ENCODE measurements at places on chromosomes 2 and 18.

- DNase-seq: no peak
Measured at GRCh38 chr2:8537562-8538155, 144.2 kb upstream of the ID2 start.

DNA sequence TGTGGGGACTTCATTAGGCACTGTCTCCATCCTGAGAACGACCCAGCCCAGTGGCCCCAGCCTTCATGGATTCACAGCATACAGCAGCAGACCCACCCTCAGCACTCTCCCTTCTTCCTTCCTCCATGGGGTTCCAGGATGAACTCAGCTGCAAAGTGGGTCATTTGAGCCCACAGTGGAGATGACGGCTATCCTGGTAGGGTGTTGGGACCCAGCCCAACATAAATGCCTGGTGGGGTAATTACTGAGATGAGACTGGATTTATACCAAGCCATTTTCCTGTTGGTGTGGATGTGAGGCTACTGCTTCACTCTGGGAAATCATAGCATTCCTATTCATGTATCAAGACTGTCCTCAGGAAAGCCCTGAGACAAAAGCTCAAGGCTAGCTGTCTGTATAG, 536.7 kb upstream of the TNP1 start:
- DNase-seq: no peak

GRCh38 chr18:48059455-48060010, 129.1 kb upstream of the SMAD2 start:
- no peak for DNase-seq

DNA sequence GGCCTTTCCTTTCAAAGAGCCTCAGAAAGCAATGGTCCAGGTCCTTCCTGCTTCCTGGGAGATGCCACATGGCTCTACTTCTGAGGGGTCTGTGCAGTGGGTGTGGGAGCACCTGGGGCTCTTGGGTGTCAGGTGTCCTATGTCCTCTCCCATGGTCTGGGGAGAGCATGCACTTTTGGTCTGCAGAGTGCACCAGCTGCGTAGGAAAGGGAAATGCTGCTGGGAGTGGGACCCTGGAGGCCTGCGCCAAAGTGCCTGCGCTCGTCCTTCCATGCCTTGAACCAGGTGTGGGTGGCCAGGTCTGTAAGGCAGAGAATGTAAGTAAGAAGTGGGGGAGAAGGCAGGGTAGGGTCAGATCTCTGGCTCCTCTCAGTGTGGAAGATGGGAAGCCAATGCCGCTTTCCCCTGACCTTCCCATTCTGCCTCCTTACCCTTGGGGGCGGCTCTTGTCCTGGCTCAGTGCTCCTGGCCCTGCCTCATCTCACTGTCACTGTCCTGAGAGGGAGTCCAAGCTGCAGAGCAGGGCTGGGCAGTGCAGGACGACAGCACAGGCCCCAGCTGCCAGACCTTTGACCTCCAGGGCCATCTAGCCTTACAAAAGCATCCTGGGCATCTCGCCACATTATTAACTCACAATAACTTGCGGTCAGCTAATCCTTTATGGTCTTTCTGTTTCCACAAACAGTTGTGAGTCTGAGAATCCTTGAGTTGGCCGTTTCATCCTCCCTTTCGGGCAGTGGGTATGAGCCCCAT, 6.6 kb upstream of the PROM2 start:
- DNase-seq: no peak

- no peak for DNase-seq
Measured at GRCh38 chr2:203400805-203401585, 72.8 kb downstream of the ABI2 start.

GRCh38 chr2:197972061-197972460, 167.7 kb downstream of the PLCL1 start:
- DNase-seq: peak; percentile 74

- DNase-seq: no peak
Measured at GRCh38 chr2:129911363-129912065, 68.0 kb upstream of the RAB6C start.

DNA sequence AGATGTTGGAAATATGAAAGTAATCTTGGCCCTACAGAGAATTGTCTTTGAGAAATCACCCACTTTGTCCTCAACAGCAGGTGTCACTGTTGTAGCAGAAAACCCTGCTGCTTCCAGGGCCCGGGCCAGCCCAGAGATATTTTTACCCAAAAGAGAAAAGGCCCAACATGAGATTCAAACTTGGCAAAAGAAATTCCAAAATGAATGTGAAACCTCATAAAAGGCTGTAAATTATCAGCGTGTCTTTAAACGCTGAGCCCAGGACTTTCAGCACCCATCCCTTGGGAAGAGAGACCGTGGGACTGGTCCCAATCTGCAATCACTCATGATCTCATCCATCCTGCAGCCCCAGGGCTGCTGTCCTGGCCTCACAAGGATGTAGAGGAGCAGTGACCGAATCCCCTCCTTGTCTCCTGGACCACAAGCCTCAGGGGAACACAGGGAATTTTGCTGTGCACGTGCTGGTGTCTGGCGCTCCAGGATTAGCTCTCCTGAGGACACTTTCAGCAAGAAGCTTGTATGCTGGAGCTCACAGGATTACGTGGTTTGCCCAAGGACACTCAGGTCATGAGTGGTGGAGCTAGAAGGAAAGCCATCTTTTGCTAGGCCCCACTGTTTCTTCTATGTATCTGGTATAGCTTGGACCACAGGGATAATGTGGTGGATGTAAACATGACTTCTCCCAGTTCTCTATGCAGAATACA, 202.1 kb downstream of the RNF144A start:
- peak; percentile 23 for DNase-seq

DNA sequence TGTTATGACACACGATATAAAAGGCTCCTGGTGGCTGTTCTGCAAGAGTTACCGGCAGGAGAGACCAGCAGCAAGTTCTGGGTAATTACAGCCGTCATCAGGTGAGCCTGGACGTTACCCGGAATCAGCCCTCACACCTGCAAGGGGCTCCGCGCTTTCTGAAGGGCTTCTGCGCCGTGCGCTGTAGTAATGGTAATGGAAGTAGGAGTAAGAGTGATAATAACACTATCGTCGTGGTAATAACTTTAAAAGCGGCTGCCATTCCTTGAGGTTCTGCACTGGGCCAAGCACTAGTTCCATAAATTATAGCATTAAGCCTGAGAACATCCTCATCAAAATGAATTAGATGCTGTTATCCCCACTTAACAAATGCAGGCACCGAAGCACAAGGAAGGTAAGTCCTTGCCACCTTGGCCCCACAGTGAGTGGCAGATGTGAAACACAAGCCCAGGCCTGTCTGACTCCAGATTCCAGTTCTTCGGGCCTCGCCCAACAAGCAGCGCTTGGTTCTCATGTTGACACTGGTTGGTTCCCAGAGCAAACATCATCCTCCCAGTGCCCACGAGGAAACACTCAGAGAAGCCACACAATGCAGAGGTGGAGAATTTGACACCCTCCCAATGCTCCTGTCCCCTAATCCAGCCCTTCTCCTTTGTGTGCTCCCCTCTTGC, 205.2 kb downstream of the EIPR1 start:
- no peak for DNase-seq

DNA sequence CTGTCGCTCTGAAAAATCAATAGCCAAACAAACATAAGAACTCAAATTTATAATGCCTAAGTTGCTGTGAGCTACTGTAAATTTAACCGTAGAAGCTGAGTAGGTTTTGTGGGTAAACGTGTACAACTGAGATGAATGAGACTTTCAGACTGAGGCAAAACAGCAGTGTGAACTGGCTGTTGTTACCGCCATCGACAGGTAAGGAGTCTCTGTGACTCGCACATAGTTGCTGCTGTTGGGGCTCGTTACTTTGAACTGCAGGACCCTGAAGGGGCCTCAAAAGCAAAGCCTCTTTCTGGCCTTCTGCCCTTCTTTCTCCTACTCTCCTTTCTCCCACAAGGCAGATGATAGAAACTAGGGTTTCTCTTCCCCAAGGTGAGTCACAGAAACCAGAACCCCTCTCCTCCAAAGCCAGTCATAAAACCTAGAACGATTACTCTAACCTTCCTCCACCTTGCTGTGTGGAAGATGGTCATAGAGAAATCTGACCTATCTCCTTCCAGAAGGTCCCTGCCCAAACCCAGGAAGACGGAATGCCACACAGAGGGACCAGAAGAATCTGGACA, 101.2 kb downstream of the DLGAP1 start:
- DNase-seq: no peak

- DNase-seq: no peak
Measured at GRCh38 chr2:197707316-197708213, 2.4 kb downstream of the MARS2 start.

- no peak for DNase-seq
Measured at GRCh38 chr2:136468799-136469369, 296.5 kb upstream of the THSD7B start.

DNA sequence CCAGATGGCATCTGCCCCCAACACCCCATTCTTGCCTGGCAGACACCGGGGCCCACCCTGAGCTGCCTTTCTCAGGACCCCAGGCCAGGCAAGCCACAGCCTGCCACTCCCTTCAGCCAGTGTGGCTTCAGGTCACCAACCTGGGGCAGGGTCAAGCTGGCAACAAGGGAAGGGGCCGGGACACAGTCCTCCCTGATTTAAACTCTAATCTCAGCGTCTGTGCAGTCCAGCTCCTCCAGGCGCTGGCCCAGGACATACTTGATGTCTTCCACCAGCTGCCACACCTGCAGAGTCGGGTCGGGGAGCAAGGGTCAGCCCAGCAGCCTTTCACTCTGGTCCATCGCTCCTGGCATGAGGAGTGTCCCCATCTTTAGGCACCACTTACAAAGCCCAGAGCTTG, 29.0 kb upstream of the ALPP start:
- DNase-seq: no peak

DNA sequence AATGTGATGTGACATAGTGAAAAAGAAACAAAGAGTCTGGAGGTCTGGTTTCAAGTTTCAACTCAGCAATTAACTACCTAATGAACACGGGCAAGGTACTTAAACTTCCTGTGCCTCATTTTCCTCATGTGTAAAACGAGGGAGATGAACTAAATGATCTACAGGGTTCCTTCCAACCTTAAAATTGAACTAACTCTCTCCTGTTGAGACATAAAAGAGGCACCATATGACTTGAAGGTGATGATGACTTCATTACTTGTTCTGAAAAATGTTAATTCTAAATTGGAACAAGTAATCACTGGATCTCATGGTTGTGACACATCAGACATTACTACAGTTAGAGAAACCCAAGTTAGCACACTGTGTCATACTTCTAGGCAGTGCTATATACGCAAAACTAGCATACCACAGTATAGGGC, 8.9 kb upstream of the REL start:
- no peak for DNase-seq

DNA sequence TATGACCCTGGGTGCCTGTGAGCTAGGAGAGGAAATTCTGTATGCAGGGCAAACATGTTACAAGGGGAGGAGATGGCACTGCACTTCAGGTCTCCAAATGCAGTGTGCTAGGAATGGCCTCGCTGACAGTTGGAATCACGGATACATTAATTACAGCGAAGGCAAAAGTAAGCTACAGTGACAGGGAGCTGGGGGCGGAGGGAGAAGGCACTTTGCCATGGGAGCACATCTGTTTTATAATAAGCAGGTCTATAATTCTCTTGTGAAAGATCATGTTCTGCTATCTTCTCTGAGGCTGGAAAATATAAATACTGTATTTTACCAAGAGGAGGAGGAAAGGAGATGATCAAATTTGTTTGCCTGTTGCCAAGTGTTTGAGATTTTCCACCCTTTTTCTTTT, 56.3 kb upstream of the FZD5 start:
- DNase-seq: no peak

DNA sequence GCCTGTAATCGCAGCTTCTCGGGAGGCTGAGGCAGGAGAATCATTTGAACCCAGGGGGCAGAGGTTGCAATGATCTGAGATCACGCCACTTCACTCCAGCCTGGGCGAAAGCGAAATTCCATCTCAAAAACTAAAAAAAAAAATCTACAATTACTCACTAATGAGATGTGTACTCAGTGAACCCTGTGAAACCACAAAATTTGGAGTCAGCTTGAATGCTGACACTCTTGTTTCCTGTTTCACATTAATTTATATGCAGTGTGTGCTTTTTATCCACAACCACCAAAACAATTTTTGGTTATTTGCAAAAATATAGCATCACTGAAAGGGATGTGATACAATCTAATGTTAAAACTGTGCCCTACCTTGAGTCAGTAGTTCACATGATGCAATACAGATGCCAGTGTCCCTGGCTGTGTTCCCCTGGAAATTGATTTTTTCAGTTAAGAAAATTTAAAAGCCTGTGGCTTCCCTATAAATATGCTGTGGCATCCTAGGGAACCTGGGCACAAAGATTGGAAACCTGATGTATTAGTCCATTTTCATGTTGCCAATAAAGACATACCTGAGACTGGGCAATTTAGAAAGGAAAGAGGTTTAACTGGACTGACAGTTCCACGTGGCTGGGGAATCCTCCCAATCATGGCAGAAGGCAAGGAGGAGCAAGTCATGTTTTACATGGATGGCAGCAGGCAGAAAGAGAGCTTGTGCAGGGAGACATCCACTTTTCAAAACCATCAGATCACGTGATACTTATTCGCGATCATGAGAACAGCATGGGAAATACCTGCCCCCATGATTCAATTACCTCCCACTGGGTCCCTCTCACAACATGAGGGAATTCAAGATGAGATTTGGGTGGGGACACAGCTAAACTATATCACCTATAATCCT, 337.5 kb upstream of the NT5C1B start:
- no peak for DNase-seq

GRCh38 chr18:3193331-3193730, 26.4 kb downstream of the MYOM1 start:
- DNase-seq: no peak

DNA sequence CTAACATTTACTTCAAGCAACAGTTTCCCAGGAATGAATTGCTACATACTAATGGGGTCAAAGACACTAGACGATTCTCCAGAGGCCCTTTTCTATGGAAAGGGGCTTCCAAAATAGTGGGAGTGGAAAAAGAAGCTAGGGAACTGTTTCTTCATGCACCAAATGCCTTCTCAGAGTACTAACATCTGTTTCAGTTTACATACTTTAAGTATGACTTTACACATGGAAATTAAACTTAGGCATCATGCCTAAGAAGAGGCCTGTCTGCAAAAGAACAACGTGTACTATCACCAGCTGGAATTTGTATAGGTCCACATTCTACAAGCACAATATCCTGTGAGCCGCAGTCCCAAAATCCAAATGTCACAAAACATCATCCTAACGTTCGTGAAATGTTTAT, 29.4 kb upstream of the WDR75 start:
- DNase-seq: peak; percentile 60

DNA sequence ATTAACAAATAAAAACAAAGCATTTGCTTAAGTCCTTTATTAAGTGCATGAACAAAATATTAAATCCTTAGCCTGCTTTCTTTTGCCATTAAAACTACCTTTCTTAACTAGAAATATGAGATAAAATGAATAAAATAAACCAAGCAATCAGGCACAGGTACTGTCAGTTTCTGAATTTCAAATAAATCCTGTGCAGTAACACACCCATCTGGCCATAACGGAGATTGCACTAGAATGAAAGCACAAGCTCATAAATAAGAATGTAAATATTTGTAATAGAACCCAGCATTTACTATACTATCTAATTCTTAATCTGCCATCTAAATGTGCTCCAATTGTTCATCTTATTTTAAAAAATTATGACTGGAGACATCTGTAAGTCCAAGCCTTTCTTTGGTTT, 31.9 kb downstream of the PRKRA start:
- DNase-seq: no peak
